ENCODE measurements at places on chromosomes 11 and 22. TPM values are rescaled to one million over a fixed set of nuclear protein-coding genes. Genes with fewer than 3 reads are reported as not detected.

GRCh38 chr11:28257761-28258160 lies 149.6 kb downstream of the METTL15 start:
- no peak for DNase-seq

DNA sequence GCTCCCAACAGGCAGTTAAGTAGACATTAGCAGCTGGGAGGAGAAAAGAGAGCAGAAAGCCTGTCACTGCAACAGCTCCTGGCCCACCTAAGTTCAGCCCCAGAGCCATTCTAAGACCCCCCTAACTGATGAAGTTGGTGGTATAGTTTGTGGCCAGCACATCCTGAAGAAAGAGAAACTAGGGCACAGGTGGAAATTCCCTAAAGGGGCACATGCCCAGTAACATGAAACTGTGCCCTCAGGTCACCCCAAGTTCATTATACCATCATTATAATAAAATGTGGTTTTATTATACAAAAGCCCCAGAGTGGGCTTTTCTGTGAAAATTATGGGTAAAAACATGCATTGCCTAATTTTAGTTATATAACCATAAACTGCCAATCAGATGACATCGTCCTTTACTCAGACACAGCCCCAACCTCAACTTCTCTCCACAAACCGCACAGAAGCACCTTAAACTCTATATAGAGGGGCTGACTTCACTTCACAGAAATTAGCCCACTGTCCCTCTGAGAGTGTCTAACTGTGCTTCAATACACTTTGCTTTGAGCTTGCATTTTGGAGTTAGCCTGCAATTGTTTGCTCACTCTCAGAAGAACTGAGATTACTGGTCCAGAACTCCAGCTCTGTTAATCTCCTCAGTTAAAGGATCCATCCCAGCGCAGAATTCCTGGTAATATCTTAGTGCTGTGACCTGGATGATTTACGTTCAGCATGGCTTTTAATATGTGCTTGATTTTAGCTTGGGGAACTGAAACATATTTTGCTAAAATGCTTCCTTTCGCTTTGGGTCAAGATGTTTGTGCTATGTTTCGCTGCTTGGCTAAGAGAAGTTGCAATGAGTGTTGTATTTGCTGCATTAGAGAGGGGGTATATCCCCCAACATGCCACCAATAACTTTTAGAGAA lies 1.8 kb upstream of the APOL3 start:
- peak; percentile 9 for DNase-seq

Gene CASP12
- total RNA-seq, result 1.3 TPM

Gene FRMD8
- 24.6 TPM for total RNA-seq
